ENCODE measurements at places on chromosomes 4 and X. TPM values are rescaled to one million over a fixed set of nuclear protein-coding genes. Genes with fewer than 3 reads are reported as not detected.

GRCh38 chrX:16649858-16650257, at the start of gene S100G:
TSS of gene S100G (plus strand) at chrX:16650158. CDS start at chrX:16651007, 849 bp downstream.
- DNase-seq, result no peak
- no peaks in the 10 kb centered on the region for H3K27me3 ChIP-seq
- no peaks in the 10 kb centered on the region for H3K36me3 ChIP-seq
- H3K27ac ChIP-seq, result no peak within 1 kb of the TSS
- no peaks in the 10 kb centered on the region for H3K4me1 ChIP-seq

GRCh38 chr4:56906489-56907393, 959 bp upstream of the REST start:
- no peaks in the 10 kb centered on the region for H3K27me3 ChIP-seq
- peak overlapping the region; percentile 97 for H3K4me3 ChIP-seq
- H3K36me3 ChIP-seq, result no peaks in the 10 kb centered on the region
- peaks cover 24% of the 10 kb centered on the region for H3K4me1 ChIP-seq

Gene GBA3
- 0.26 TPM for total RNA-seq

DNA sequence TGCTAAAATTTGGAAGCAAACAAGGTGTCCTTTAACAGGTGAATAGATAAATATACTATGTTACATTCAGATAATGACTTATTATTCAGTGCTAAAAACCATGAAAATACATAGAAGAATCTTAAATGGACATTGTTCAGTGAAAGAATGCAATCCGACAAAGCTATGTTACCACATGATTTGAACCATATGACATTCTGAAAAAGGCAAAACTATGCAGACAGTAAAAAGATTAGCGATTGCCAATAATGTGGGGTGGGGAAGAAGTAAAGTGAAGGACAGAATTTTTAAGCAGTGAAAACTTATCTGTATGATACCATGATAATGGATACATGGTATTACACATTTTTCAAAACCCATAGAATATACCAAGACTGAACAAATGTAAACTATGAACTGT, 926.9 kb downstream of the FAT4 start:
- no peaks in the 10 kb centered on the region for H3K4me1 ChIP-seq
- no peak overlapping the region for H3K4me3 ChIP-seq
- H3K27me3 ChIP-seq, result no peaks in the 10 kb centered on the region

All from upper lobe of right lung (tissue), 1 donor.